ENCODE measurements at places on chromosomes 6 and 20.

GRCh38 chr6:10429638-10430427 lies 15.0 kb upstream of the TFAP2A start:
- DNase-seq: no peak

GRCh38 chr6:170093658-170094596 lies 197.0 kb downstream of the DLL1 start:
- no peak for DNase-seq

DNA sequence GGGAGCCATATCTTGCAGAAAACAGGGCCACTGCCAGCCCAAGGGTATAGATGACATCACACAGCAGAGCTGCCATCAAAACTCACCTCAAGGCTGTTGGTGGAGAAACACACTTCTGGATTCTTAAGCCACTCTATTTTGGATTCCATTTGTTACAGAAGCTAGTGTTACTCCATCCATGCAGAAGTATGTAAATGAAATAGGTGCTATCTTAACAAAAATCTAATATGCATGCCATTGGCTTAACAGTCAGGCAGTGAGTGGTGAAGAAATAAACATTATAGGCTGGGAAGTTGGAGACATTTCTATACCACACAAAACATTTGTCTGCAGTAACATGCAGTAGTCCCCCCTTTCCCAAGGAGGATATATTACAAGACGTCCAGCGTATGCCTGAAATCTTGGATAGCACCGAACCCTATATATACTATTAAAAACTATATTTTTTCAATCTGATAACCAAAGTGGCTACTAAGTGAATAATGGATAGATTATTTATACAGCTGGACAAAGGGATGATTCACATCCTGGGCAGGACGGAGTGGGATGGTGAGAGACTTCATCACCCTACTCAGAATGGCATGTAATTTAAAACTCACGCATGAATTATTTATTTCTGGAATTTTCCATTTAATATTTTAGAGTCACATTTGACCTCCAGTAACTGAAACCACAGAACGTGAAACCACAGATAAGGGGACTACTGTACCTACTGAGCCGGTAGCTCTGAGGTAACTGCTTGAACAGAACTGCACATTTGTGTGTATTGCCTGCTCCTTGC lies 160.0 kb upstream of the PLN start:
- no peak for DNase-seq

DNA sequence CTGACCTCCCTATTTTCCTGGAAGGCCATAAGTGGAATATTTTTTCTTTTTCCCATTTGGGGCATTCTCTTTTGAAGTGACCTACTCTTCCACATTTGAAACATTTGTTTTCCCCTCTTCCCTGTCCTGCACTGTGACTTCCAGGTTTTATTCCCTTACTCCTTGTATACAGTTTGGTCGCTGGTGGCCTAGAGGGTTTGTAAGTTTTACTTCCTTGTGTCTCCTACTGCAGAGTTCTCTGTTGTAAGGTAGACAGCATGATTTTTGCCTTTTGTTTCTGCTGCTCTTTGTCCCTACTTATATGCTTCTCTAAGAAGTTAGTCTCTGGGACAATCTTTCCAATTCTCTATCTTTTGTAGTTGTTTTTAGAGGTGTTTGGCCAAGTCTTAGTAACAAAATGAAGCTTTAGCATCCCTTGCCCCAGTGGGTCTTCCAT lies 7.4 kb upstream of the ZNFX1 start:
- no peak for DNase-seq

GRCh38 chr20:37615340-37616109 lies 78.3 kb upstream of the CTNNBL1 start:
- no peak for DNase-seq

DNA sequence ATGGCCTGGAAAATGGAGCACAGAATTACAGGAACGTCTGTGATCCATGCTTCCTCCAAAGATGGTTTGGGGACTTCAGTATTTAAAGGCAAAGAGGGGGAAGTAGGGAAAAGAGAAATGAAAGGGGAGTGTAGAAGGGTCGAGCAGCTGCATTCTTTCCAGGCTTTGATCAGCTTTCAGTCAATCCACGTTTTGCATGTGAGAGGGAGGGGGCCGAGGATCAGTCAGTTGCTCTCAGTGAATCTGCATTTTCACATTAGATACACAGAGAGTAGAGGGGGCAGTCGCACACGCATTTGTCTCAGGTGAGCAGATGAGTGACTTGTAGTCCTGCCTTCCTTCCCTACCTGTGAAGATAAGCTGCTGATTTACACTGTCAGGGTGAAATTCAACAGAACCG lies 78.8 kb downstream of the FOXF2 start:
- no peak for DNase-seq

GRCh38 chr20:44074252-44075151 lies 112.5 kb downstream of the JPH2 start:
- DNase-seq: no peak

- DNase-seq: no peak
Measured at GRCh38 chr6:16544521-16544920, 216.7 kb downstream of the ATXN1 start.

DNA sequence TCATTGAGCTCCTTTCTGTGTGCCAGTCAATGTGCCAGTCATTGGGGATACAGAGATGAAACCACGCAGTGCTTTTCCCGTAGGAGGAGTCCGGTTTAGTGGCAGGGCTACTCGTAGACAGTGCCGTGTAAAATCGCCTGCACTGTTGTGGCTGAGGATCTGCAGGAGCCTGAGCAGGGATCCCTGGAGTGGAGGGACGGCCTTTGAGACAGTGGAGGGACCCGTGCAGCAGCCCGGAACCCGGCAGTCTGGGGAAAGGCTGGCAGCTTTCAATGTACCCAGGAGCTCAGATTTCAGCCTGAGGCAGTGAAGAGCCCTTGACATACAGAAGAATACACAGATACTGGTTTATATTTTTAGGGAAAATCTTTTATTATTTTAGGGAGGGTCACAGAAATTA lies 203.3 kb downstream of the ARID1B start:
- DNase-seq: no peak

DNA sequence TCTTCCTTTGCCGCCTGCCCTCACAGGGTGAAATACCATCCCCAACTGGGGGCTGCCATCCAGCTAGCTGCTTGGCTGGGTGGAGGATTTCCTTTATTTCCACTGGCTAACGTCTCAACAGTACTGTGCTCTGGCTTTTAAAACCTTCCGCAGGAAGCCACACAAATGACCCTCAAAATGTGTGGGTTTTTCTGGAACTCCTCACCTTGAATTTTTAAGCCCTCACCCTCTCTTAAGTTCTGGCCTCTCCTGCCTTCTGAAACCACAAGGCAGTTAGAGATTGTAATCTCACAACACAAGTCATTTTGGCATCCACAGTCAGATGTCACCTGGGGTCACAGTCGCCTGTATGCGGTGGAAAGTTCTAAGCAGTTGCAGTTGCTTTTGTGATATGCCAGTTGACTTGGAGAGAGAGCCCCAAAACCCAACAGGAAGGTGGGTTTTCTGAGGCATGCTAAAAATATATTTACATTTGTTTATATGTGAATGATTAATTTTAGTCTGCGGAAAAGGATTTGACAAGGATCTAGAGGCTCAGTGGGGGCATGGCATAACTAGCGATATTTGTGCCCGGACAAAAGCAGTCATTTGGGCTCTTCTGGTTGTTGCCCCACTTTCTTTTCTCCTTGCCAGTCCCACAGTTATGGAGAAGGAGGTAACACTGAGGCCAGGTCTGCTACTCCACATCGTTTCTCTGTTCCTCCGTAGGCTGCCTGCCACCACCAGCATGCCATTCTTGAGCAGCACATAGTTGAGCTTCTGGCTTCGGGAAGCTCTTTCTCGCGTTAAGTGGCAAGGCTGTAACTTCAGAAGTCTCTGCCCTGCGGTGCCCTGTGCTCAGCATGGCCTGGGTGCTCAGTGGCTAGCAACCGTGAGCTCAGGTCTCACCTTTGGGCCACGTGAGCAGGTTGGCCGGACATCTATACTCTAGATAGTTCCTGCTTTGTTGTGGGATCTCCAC lies 335.3 kb downstream of the CD83 start:
- peak; percentile 50 for DNase-seq

DNA sequence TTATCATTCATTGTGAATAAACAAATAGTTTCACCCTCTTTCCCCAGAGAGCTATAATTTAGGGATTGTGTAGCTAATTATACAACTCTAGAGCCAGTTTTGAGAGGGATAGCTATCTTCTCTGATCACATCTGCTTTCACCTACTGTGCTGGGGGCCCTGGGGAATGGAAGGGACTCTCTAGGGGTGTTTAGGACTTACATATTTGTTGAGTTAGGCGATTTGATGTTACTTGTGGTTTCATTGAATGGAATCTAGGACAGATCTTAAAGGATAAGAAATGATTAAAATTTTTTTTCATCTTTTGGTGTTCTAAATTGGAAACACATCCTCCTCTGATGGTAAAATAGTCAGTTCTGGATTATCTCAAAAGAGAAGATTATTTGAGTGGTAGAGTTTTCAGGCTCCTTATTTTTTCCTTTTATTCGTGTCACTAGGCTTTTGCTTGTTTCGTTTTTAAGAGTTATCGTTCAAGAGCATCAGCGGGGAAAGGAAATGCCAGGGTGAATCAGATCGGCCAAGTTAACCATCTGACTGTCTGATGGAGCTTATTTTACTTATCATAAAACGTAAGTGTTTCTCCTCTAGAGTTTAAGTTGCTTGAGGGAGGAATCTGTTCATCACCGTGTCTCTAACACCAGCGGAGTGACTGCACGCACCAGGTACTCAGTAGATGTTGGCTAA lies 236.7 kb downstream of the FARS2 start:
- no peak for DNase-seq

GRCh38 chr20:60300374-60300773 lies 342.2 kb downstream of the CDH26 start:
- no peak for DNase-seq

DNA sequence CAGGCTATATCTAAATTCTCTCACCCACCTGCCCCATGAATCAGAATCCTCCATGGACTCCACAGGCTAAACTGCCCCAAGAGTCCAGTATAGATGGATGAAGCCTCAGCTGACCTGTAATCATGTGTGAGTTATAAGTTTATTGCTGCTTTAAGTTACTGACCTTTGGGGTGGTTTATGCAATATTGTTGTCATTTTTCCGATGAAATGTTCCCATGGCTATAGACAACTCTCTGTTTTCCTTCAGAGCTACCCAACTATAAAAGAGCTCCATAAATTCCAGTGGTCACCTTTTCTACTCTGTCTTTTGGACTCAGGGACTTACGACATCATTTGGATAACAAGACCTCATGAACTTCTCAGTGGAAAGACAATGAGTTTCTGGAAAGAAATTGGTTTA lies 212.1 kb downstream of the BMP2 start:
- no peak for DNase-seq

GRCh38 chr6:73614802-73615201 lies 39.0 kb downstream of the SLC17A5 start:
- no peak for DNase-seq

DNA sequence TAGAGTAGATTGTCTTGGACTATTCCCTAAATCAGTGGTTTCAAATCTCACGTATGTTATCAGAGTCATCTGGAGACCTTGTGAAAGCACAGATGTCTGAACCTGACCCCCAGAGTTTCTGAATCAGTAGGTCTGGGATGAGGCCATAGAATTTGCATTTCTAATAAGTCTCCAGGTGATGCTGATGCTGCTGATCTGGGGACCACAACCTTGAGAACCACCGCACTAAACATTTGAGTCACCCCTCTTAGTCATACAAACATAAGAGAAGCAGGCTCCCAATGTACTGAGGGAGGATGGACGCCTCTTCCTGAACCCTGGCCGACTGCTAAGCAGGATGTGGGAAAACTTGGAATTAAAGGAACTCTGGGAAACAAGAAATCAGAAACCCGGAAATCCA lies 187.8 kb upstream of the PRDM1 start:
- no peak for DNase-seq

DNA sequence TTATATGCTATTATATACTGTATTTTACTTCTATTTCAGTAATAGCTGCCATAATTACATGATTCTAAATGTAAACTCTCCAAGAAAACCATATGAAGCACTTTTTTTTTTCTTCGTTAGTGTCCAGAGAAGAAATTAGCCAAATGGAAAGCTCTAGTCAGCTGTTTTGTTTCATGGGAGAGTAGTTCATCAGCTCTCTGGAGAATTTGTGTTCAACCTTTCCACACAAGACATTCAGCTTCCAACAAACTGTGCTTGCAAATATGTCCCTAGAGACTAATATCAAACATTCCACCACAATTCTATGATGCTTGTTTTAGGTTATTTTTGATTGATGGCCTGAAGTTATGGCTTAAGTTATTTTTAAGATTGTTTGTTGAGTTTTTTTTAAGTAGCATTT lies 19.5 kb downstream of the FHL5 start:
- no peak for DNase-seq

DNA sequence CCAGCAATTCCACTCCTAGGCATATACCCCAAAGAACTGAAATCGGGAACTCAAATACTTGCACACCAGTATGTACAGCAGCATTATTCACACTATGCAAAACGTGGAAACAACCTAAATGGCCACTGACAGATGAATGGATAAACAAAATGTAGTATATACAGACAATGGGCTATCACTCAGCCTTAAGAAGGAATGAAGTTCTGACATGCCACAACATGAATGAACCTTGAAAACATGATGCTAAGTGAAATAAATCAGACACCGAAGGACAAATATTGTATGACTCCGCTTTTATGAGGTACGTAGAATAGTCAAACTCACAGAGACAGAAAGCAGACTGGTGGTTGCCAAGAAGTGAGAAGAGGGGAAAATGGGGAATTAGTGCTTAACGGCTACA lies 59.1 kb upstream of the CCN6 start:
- no peak for DNase-seq

- no peak for DNase-seq
Measured at GRCh38 chr20:34115232-34115631, 3.2 kb upstream of the EIF2S2 start.

DNA sequence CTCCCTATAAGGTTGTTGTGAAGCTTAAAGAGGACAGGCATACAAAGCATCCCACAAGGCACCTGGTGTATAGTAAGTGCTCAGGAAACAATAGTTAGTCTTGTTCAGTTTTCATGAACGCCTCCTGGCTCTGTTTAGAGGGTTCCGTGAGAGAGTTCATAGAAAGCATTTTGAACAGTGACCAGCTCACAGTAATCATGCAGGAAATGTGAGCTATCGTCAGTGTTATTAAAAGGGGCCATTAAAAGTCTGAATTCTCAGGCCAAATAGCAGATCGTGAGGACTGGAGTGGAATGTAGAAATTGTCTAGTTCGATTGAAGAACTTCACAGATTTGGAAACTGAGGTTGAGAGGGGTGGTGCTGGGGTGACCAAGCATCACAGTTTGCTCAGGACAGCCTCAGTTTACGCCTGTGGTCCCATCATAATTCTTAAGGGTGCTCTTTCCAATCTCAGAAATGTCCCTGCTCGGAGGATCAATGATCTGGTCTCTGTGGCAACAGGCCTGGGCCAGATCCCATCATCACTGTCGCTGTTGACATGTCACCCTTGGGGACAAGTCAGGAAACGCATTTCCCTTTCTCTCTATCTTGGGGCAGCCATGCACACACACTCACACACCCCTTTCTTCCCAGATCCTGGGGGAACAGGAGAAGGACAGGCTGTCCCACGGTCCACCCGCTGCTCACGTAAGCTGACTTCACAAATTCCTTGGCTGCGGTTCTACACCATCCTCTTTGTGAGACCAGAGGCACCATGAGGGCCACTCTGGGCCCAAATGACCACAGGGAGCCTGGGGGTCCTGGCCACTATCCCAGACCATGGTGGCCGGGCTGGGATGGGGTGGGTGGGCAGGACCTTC lies 7.2 kb downstream of the TGM2 start:
- no peak for DNase-seq

- no peak for DNase-seq
Measured at GRCh38 chr6:131182991-131183425, 47.7 kb downstream of the AKAP7 start.

- no peak for DNase-seq
Measured at GRCh38 chr20:38108986-38109541, 56.0 kb downstream of the TGM2 start.

GRCh38 chr20:24965065-24965919 lies 16.2 kb downstream of the CST7 start:
- DNase-seq: no peak
